ENCODE measurements at places on chromosomes 3 and 15.

- DNase-seq, result no peak
Measured at GRCh38 chr3:98651780-98652077, 58.3 kb upstream of the CPOX start.

DNA sequence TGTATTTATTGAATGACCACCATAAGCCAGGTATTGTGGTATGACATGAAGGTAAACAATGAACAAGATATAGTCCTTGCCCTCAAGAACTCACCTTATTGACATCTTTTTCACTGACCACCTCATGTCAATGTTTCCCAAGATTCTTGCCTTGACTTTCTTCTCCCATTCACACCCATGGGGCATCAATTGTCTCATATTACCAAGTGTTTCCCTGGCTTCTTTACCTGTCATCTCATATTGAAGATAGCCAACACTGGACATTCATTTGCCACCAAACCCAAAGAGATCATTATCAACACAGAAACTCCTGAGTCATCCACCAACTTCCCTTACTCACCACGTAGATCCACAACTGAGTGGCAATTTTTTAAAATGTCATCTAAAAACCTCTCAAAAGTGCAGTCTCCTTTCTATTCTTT, 2.2 kb downstream of the EFHB start:
- DNase-seq, result no peak

DNA sequence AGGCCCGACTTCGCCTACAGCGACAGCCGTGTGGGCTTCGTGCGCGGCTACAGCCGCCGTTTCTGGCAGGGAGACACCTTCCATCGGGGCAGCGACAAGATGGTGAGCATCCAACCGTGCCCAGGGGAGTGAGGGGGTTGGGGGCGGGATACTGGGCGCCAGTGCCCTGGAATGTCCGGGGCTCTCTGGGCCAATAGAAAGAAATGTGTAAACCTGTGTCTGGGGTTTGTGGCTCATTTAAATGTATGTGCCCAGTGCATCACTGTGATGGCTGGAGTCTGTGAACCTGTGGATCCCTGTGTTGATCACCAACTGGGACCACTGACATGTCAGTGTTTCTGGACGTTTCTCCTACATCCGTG, 423 bp downstream of the CHAC1 start:
- no peak for DNase-seq

- no peak for DNase-seq
Measured at GRCh38 chr3:14802381-14802731, 16.4 kb upstream of the FGD5 start.

DNA sequence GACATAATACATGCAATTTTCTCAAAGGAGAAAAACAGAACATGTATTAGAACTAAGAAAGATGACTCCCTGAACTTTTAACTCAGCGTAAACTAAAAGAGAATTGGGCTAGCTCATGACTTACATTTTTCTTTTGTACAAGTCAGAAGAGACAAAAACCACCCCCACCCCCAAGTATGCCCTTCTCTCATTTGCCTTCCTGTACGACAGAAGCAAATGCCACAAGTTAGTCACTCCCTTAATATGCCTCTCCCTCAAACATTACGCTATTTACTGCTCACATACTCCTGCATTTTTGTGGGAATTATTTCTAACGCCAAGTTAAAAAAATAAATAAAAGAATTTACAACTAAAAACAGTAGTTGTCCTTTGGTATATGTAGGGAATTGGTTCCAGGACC, 22.0 kb downstream of the CPEB1 start:
- DNase-seq, result no peak

Measured in hippocampal formation (tissue), 2 donors.